ENCODE measurements at places on chromosomes 3 and 15.

DNA sequence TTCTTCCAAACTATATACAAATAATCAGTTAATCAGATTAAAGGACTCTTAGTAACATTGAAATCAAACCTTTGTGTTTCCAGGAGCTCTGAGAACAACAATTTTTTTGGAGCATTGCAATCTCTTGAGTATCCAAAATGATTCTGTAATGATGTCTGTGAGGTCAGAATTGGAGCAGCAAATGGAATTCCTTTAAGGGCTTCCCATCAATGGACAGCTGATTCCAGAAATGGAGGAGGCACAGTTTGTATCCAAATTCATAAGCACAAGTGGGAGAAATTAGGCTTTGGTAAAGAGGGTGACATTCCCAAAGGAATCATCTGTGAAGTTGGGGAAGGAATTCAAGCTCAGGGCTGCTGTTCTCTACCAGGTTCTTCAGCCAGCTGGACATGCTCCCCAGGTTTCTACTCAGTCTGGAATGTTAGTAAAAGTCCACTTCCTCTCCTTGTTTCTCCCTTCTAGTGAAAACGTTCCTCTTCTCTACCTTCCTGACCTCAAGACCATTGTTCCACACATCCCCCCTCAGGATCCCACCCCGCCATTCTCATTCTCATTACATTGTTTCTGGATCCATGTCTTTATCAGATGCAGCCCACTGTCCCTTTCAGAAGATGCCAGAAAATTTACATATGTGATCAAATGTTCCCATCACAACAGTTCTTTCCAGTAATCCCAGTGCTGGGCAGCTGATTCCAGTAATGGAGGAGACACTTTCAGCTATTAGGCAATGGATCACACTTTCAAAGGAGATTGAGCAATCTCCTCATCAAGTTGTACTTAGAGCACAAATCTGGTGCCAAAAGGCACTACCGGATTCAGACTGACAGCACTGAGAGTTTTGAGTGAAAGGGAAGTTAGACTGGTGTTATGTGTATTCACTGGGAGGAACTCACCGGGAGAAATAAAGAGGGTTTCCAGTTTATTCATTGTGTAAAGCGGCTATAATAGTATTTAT lies 391.3 kb upstream of the TPRG1 start:
- DNase-seq: no peak

DNA sequence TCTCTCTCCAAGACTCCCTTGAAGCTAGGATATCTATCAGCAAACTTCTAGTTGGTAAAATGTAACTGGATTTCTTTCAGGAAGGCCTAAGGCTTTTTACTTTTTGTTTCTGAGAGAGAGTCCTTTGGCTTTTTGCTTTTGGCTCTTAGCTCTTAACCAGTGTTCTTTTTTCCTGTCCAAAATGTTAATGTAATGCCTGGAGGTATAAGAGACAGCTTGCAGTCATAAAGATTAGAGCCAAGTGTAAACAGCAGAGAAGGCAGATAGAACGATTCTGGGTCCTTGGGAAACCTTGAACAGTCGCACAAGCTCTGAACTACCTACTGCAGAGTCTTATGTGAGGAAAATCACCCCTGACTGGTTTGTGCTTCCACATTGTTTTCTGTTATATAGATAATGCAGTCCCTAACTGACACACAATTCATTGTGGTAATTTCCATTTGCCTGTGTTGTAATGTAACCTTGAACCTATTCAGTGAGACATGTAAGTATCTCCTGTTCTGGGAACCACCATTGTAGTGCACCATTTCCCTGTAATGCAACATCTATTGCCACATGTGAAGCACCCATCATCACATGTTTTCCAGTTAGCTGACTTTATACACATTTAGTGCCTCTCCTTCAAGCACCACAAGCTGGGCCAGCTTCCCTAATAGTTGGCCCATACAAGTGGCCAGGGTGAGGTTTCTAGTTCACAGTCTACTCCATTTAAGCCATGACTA lies 1311.9 kb downstream of the ROBO1 start:
- no peak for DNase-seq

DNA sequence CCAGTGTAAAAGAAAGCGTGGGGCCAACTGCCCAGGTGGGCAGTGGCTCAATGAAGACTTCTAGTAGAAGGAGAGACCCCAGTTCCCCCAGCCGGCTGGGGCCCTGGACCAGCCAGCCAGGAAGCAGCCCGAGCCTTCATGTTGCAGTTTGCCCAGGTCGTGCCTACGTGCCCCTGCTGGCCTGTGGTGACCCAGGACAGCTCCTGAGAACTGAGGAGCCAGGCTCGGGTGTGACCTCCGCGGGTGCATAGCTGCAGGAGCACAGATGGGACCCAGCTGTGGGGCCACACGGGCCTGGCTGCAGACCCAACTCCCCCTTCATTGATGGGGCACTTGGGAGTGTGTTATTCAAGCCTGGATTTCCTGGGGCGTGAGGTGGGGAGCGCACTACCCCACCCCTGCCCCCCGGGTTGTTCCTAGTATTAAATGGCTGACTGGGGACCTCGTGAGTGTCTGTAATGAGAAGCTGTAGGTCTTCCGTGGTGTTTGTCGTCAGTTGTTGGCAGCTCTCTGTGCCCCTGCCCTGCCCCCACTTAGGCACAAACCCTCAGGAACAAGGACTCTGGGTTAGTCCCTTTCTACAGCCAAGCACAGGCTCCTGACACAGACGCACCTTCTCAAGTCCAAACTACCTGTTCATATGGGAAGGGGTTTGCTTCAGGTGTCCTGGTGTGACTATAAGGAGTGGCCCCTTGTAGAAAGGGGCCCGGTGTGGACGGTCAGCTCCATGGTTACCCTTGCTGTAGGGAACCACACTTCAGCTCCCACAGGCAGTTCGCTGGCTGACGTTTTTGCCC lies 39.1 kb downstream of the IDH2 start:
- no peak for DNase-seq

- no peak for DNase-seq
Measured at GRCh38 chr15:84937144-84937543, 44.5 kb upstream of the PDE8A start.

GRCh38 chr3:77500721-77501120 lies 460.8 kb downstream of the ROBO2 start:
- DNase-seq: no peak

- DNase-seq: no peak
Measured at GRCh38 chr3:9673082-9673481, 23.8 kb downstream of the MTMR14 start.

GRCh38 chr3:107985496-107985895 lies 105.3 kb downstream of the CD47 start:
- no peak for DNase-seq

DNA sequence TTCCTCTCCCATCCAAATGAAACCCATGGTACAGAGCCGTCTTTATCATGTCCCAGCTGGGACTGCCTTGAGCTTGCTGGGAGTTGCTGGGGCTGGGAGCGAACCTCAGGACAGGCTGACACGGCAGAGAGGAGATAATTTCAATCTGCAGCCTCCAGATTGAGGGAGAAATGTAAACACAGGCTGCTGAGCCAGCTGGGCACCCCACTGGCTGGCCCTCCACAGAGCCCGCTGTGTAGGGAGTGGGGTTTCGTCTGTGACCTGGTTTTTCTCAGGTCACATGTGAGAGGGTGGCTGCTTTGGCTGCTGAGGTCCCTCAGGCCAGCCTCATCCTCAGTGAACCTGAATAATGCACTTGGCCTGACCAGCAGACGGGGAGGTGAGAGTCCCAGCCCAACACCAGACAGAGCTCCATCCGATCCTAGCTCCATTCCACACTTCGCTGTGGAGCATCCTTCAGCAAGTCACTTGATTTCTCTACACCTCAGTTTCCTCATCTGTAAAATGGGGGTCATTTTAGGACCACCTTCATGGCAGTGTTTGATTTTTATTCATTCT lies 121.6 kb upstream of the MRPS22 start:
- DNase-seq: no peak

DNA sequence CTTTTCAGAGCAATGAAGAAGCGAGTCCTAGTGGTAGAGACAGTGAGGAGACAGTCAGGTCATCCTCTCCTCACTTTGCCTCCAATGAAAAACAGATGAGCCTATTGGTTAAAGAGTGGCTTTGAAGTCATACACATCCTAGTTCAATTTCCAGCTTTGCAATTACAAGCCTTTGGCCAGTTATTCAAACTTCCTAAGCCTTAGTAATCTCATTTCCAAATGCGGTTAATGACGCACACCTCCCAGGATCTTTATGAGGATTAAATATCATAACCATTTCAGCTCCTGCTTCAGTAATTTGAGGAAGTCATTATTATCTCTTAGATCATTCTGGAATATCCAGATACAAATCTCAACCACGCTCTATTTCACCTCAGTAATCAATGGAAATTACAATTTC lies 10.0 kb upstream of the ST6GAL1 start:
- no peak for DNase-seq

Data from endothelial cell of umbilical vein (primary cell).